AG10803 (cell line): ENCODE measurements at places on chromosomes 7 and 10.

GRCh38 chr10:70162892-70163201 is 7.5 kb downstream of the SAR1A start:
- no peak for DNase-seq

- DNase-seq = peak; percentile 26
Observed at GRCh38 chr10:129531969-129532660, 65.1 kb downstream of the MGMT start.

DNA sequence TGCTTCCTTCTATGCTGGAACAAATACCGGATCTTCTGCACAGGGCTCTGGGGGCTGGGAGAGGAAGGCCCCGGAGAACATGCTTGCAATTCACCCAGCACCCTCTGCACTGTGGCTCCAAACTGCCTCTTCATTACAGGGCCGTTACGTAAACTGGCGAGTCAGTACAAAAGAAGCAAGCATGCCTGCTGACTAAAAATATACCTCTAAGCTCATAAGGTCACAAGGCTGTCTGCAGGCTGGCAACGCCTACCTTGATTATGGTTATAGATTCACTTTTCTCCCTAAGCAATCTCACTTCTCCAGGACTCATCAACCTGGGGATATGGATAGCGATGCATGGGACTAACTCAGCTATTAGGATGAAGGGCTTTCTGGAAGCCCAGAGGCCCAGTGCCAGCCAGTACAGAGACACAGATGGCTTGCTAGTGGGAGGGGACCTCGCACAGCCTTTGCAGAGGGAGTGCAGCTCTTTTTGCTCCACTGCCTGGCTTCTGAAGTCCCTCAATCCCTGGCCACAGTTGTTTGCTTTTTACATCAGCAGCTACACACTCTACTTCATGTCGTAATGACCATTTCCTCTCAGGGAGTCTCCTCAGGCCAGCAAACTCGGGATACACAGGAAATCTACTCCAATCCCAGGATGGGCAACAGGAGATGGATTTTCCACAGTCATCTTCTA is 96.1 kb downstream of the SH3PXD2A start:
- peak; percentile 78 for DNase-seq

DNA sequence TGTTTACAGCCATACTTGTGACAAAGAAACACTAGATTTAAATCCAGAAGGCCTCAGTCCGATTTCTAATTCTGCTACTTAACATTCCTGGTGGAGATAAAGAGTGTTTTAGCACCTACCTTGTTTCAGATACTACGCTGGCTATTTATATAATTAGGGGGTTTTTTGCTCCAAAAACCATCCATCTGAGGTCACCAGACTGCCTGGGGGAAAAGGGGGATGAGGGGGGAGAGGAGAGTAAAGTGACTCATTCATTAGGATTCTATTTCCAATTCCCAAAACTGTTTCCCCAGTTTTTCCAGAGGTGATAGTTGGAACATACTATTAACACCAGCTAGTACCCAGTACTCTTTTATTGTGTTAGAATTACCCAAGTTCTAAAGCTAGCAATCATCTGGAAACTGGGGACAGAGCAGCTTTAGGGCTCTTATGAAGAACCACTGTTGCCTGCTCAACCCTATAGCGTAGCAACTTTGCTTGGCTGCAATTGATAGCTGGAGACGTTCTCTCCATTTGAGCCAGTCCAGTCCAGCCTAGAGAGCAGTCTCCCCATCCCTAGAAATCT is 6.6 kb downstream of the GCC1 start:
- no peak for DNase-seq

DNA sequence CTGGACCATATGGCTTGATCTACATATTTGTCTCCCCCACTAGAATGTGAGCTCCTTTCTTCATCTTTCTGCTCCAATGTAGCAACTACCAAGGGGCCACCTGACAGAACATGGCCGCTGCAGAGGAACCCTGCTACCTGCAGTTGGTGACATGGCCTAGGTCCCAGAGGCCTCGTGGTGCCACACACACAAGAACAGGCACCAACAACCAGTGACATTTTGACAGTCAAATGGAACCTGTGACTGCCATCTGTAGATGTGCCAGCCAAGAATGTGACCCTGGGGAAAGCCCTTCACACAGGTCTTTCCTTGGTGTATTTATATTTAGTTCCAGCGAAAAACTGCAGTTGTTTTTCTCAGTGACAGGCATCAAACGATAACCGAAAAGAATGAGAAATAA is 67.9 kb upstream of the ANKRD1 start:
- DNase-seq = no peak

- no peak for DNase-seq
Observed at GRCh38 chr7:150739033-150739432, 1.8 kb downstream of the GIMAP5 start.

GRCh38 chr7:54877683-54878082 is 118.7 kb upstream of the SEC61G start:
- no peak for DNase-seq

- DNase-seq = no peak
Observed at GRCh38 chr7:51374936-51375335, 58.3 kb upstream of the COBL start.

- DNase-seq = peak; percentile 58
Observed at GRCh38 chr10:100743626-100744135, 1.7 kb upstream of the PAX2 start.

- no peak for DNase-seq
Observed at GRCh38 chr7:74351836-74352235, 62.6 kb downstream of the CLIP2 start.

GRCh38 chr10:71228875-71229675 is 16.7 kb downstream of the UNC5B start:
- no peak for DNase-seq

GRCh38 chr7:124106575-124106974 is 73.7 kb upstream of the TMEM229A start:
- no peak for DNase-seq

- DNase-seq = peak; percentile 42
Observed at GRCh38 chr7:5691606-5692005, 89.9 kb downstream of the RNF216 start.

DNA sequence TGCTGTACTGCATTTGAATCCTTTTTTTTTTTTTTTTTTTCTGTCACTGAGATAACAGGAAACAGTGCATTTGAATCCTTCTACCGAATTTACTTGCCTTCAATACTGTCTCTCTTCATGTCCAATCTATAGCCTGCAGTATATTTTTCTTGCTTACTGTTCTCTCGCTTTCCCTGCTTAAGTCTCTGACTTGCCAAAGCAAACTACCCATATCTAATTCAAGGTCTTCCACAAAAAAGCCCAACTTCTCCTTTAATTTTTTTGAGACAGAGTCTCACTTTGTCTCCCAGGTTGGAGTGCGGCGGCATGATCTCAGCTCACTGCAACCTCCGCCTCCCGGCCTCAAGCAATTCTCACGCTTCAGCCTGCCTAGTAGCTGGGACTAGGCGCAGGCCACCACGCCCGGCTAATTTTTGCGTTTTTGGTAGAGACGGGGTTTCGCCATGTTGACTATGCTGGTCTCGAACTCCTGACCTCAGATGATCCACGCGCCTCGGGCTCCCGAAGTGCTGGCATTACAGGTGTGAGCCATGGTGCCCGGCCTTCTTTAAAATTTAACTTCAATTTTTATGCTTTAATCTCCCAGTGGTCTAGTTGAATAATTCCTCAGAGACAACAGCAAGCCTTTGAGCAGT is 882 bp downstream of the PDCD11 start:
- DNase-seq = peak; percentile 7

DNA sequence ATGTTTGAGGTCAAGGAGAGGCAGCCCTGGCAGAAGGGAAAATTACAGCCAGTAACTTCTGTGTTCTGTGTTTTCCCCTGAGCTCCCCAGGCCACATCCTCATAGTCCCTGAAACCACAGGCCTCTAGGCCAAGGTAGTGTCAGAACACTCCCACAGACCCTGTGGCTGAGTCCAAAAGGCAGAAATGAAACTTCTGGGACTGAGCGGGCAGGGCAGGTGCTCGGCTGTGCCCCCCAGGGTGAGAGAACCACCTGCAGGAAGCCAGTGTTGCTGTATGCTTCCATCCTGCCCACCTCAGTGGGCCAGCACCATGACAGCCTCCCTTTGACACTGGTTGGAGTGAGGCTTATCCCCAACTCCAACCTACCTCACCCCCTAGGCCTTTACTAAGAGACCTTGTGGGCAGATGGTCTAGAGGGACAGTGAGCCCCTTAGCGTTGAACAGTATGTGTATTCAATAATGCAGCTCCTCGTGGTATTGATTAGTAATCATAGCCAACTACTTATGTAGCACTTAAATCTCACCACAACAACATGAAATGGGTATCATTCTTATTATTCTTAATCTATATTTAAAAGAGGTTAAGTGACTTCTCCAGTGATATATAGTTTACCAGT is 30.3 kb downstream of the PIK3CG start:
- no peak for DNase-seq

GRCh38 chr10:126939706-126940105 is 34.5 kb downstream of the DOCK1 start:
- DNase-seq = no peak

- peak; percentile 32 for DNase-seq
Observed at GRCh38 chr10:58859526-58859925, 316.9 kb upstream of the PHYHIPL start.

GRCh38 chr10:112288486-112288885 is 5.3 kb downstream of the TECTB start:
- DNase-seq = no peak

GRCh38 chr10:3765146-3765545 is 19.9 kb downstream of the KLF6 start:
- peak; percentile 33 for DNase-seq

DNA sequence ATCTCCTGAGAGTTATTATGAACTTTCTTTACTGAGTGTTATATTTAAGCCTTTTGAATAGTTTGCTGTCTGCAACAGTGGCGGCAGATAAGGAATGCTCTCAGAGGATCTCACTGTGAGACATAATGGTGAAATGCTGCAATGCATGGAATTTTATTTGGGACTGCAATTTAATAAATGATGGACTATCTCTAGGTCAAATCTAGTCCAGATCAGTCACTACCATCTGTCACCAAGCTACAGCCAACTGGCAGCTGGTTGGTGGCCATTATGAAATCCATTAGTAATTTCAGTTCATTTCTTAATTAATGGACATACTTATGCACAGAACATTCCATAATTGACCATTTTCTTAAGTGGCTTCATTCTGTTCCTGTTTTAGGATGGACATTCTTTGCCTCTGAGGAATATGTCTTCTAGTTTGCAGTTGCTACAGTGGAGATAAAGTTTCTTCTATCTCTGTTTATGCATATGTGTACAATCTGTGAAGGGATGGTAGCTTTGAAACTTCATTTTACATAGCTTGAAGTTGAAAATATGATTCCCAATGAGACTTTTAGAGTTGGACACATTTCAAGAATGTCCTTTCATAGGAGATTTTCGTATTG is 586.6 kb downstream of the SUGCT start:
- peak; percentile 84 for DNase-seq

DNA sequence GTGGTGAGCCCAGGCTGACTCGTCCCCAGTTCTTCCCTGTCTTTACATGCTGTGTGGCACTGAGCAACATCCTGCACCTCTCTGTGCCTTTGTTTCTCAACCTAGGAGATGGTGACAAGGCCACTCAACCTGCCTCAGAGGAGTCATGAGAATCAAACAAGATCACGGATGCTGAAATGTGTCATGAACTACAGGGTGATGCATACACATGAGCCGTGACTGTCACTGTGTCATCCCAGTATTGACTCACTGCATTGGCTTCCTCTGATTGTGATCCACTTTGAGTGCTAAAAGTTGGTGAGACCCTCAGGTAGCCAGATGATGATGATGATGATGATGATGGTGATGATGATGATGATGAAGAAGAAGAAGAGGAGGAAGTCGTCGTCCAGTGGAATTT is 11.5 kb downstream of the C10orf71 start:
- no peak for DNase-seq

DNA sequence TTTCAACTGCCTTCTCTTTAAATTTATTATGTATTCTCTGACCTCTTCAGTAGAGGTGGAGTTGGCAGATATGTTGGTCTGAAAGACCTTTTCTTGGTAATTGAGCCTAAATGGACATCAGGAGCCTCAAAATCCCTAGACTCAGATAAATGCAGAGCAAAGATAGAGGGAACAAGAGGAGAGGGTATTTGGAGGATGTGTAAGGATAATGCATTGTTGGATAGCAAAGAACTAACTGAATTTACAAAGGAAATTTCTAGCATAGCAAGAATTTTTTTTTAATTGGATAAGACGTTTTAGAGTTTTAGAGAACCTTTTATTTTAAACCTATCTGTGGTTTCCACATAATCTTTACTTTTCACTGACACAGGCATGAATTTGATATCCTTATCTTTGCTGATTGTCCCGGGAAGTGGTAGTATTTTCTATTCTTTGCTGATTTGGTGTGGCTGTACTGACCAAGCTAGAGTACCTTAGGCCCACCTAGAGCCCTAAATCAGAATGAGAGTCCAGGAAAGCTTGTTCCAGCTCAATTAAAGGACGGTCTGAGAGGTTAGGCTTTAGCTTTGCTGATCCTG is 91.3 kb downstream of the NRF1 start:
- no peak for DNase-seq

DNA sequence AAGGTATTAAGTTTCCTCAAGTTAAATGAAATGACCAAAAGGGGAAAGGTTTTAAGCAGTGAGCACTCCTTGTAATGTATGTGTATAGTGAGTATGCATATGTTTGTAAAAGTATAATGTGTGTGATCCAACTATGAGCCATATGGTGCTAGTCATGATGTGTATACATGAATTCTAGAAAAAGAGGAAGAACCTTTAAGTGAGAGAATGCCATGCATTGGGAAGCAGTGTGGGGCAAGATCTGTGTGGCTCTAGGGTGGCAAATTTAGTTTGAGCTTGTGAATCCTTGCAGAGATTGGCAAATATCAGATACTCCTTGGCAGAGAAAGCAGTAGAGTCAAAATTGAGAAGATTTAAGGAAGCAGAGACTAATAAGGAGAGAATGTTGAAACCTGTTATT is 435.0 kb downstream of the AUTS2 start:
- DNase-seq = no peak

GRCh38 chr7:129089521-129090212 is 34.8 kb upstream of the TNPO3 start:
- DNase-seq = no peak

DNA sequence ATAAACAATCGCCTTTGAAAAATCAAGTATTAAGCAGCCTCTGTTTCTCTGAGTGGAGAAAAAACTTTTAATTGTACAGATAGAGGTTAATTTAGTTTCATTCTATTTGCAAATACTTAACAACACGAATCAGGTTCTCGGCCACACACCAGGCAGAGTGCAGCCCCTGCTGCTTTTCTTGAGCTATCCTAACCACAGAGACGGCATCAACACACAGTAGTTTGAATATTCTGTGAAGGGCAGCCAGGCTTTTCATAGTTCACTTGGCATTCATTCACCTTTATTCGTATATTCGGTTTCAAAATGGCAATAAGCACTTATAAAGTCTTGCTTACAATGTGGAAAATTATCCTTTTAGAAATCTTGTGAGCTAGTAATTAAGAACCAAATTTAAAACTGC is 5.7 kb downstream of the ADARB2 start:
- no peak for DNase-seq
